Ovary (tissue), 10 donors: ENCODE measurements at places on chromosomes 12 and 14.

DNA sequence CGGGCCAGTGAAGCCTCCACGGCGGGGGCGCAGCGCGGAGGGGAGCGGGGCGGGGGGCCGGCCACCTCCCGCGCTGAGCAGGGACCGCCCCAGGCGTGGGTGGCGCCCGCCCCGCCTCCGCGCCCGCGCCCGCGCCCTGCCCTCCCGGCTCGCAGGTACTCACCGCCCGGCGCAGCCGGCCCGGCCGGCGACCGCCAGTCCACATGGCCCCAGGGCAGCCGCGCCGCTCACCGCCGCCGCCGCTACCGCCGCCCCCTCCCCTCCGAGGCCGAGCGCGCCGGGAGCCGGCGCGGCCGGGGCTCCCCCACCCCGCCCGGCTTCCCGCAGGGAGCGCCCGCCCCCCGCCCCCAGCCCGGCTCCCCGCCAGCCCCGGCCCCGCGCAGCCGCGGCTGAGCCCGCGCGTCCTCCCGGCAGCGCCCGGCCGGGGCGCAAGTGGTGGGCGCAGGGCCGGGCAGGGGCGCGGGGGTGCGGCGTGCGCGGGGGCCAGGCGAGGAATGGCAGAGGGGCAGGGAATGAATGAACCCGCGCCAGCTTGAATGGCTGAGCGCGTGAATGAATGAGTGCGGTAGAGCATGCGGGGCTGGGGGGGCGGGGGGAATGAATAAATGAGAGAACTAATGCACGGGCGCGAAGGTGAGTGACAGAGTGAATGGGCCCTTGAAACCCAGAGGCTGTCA lies at the start of gene BEGAIN:
TSS of gene BEGAIN (minus strand) at position 332 of the 677 bp plus-strand sequence. CDS start at position 205, 127 bp downstream.
- DNase-seq, result peak; percentile 9

GRCh38 chr14:43754838-43755237 lies 752.2 kb downstream of the FSCB start:
- no peak for DNase-seq

GRCh38 chr12:131803961-131804521 lies 24.2 kb upstream of the MMP17 start:
- DNase-seq, result peak; percentile 50

DNA sequence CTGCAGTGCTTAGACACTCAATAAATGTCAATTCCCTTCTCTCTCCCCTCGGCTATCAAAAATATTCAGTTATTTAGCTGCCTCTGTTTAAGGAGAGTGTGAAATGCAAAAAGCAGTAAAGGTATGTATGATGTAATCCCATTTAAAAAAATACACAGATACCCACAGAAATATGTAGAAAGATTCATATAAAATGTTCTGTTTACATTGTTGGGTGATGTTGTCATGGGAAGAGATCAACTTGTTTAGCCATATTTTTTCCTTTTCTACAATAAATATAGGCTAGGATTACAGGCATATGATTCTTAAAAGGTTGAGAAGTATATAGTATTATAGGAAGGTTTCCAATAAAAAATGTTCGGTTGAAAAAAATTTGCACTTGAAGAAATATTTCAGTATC lies 7.8 kb downstream of the PPP2R3C start:
- no peak for DNase-seq

- DNase-seq, result no peak
Measured at GRCh38 chr14:104871145-104871655, 6.1 kb downstream of the CEP170B start.

DNA sequence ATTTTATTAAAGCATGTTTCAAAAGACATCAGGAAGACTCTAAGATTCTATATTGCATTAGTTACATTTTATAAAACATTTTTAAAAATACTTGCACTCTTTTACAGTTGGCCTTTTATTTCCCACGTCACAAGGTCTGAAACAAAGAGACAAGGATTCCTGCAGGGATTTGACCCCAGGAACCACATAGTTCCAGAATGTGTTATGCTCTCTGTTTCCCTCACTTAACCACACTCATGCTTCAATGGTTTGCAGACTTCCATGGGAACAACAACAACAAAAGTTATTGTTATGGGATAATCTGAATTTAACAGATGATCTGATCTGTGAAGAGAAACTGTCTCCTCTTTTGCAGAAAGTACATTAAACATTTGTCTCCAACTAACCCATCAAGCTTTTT lies 104.3 kb upstream of the PPFIA2 start:
- DNase-seq, result no peak
